Smooth muscle cell of trachea (primary cell): ENCODE measurements at places on chromosomes 5 and 9. TPM values are rescaled to one million over a fixed set of nuclear protein-coding genes. Genes with fewer than 3 reads are reported as not detected.

The GABRA1 gene
- total RNA-seq = not detected in 2 replicates

The AKNA gene
- 8.9 and 10.4 TPM in 2 replicates for total RNA-seq

The HSD17B3 gene
- under 0.01 and 0.15 TPM in 2 replicates for total RNA-seq

The IFNA21 gene
- not detected in 2 replicates for total RNA-seq

The CYSRT1 gene
- total RNA-seq = 0.44 and 1.7 TPM in 2 replicates

The LCN9 gene
- total RNA-seq = not detected in 2 replicates

The STKLD1 gene
- total RNA-seq = 1.2 TPM in 2 replicates

The SEMA6A gene
- total RNA-seq = 0.44 and 0.66 TPM in 2 replicates

The BHMT2 gene
- total RNA-seq = 6.4 and 11.1 TPM in 2 replicates

The OR1L6 gene
- total RNA-seq = not detected in 2 replicates

The HEMGN gene
- total RNA-seq = not detected in 2 replicates

The ADAMTSL2 gene
- under 0.01 and 0.15 TPM in 2 replicates for total RNA-seq

The RLN2 gene
- not detected in 2 replicates for total RNA-seq

The ANXA1 gene
- 691 and 1,333 TPM in 2 replicates for total RNA-seq

The PTPRD gene
- 13.1 and 21.5 TPM in 2 replicates for total RNA-seq

The SHISAL2B gene
- not detected in 2 replicates for total RNA-seq

The GFRA3 gene
- total RNA-seq = not detected in 2 replicates
